ENCODE measurements at places on chromosomes 3 and 15.
A peak's percentile ranks its signal among the peaks of the same experiment; 100 is the strongest.

DNA sequence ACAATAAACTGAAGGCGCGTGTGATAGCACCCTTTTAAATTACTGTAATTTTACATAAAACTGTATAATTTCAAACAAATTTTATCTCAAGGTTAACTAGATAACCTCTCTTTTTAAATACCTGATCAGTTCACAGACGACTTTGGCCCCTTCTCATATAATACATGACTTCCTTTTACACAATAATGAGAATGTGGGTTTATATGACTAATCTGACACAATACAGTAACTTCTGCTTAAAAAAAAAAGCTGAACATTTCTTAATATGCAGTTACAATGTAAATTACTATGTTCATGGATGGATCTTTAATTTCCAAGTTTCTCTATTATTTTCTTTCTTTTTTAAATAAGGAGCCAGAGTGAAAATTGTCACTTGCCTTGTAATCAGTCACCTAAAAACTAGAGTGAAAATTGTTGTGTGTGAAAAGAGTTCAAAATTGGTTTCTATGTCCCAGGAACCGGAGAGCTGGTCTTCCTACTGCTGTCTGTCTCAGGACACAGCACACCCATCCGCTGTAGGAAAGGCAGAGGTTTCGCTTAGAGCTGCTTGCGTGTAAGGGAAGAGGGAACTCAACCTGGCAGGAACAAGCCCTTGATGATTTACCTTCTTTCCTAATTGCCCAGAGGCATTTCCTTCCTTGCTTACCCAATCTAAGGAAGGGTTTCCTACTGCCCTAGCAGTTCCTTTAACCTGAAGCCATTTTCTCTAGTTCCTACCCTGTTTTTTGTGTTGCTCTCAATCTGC is 33.3 kb downstream of the PLD1 start:
- no peak for DNase-seq

DNA sequence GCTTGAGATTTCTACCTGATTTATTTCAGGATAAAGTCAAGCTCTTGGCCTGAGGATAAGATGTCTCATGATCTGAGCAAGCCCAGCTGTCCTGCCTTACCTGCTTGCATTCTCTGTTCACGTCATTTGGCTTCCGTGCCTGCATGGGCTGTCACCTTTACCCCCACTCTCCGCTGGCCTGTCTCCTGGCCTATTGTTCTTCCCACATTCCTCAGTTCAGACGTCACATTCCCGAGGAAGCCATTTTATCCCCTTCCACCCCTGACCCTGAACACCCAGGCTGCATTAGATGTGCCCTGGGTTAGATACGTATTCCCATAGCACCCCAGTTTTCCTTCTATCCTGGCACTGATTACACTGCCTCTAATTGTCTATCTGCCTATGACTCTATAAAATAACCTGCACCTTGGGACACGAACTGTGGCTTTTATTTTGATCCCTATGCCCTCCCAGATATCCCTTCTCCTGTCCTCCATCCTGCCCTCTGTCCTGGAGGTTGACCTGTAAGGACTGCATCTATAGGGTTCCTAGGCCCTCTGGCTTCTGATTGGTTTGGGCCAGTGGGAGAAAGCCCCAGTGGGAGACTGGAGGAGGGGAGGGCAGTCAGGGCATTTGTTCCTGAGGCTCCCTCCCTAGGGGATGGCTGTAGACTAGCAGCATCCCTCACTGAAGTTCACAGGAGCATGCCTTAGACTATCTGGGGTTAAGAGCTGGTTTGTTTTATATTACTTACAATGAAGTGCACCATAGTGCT is 19.2 kb upstream of the UBE2Q2 start:
- no peak for DNase-seq

DNA sequence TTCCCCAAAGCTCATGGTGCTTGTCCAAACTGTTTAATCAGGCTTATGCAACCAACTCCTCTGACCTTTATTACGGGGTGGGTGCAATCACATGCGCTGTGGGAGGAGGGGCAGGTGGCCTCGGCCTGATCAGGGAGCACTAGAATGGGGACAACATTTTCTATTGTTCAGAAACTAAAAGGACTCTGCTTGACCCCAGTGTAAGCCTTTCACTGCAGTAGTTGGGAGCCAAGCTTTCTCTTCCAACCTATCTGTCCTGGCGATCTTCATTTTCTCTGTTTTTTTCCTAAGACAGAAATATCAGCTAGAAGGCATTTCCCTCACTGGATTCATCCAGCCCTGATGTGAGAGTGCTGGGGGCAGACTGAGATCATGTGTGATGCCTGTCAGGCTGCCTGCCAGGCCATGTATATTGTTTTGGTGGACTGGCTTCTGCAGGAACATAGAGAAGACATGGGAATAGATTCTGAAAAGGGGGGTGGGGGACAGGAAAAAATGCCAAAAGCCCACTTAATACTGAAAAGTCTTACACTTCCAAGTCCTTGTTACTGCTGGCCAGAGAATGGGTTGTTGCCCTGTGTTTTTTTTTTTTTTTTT is 627.0 kb upstream of the TBL1XR1 start:
- peak; percentile 31 for DNase-seq

- DNase-seq: no peak
These were observed 15.4 kb downstream of the RAF1 start for GRCh38 chr3:12648384-12648959.

GRCh38 chr3:54572197-54572895 is 355.5 kb downstream of the LRTM1 start:
- no peak for DNase-seq

DNA sequence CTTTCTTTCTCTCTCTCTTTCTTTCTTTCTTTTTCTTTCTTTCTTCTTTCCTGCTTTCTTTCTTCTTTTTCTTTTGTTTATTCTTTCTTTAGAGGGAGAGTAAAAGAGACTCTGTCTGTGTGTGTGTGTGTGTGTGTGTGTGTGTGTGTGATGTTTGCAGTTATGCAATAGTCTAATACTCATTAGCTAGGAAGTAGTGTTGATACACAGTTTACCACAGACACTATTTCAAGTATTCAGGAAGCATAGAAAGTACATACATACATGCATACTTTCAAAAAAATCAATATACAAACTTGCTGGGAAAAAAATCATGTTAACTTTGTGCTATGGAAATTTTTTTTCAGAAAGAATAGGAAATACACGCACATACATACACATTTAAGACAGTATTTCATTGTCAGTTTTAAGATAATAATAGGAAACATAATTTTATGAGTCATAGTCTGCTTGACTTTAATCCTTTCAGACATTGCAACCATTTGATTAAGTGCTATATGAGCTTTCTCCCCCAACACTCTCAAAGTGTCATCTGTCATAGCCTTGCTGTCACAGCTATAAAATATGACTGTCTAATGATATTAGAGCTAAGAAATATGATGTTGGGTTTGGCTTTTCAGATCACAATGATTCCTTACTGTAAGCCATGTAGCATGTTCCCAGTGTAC is 74.9 kb upstream of the EPHA3 start:
- no peak for DNase-seq

DNA sequence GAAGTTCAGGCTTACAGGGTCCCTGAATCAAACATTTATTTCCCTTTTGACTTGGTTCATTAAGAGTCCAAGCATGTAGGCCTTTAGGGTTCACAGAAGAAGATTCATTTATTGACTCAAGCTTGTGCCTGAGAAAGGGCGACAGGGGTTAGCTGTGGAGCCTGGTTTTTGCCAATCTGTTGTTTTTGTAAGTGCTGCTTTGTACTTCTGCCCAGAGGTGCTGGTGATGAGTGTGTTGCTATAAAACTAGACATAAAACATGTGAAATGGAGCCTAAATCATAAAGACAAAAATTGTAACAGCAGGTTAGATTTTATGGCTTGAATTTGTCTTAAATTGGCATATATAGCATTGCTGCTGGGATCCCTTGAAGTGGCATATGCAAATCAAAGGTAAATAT is 308.3 kb upstream of the UBE2E2 start:
- no peak for DNase-seq

DNA sequence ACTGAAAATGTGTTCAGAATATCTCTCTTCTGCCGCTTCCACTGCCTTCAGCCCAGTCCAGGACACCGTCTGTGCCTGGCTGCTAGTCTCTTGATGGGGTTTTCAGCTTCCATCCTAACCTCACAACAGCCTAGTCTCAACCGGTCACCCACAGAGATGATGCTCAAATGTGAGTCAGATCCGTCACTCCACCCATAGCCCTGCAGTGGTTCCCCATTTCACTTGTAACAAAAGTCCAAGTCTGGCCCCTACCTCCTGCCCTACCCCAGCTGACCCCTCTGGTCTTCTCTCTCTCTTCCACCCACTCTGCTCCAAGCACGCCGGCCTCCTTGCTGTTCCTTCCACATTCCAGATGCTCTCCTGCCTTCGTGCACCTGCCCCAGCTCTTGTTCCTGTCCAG is 68.1 kb downstream of the PPARG start:
- DNase-seq: no peak
